Upper lobe of left lung (tissue), 6 donors: ENCODE measurements at places on chromosomes 2 and 18. TPM values are rescaled to one million over a fixed set of nuclear protein-coding genes. Genes with fewer than 3 reads are reported as not detected.
A peak's percentile ranks its signal among the peaks of the same experiment; 100 is the strongest.

- H3K27me3 ChIP-seq: no peaks in the 10 kb centered on the region
- DNase-seq: no peak
- H3K4me3 ChIP-seq: no peak overlapping the region
- no peaks in the 10 kb centered on the region for H3K36me3 ChIP-seq
- peak overlapping the region; percentile 64 for H3K27ac ChIP-seq
These were observed 49.7 kb downstream of the SH3BP4 start for GRCh38 chr2:235001237-235002133.

- H3K4me3 ChIP-seq: no peak overlapping the region
- no peaks in the 10 kb centered on the region for H3K36me3 ChIP-seq
- H3K27me3 ChIP-seq: no peaks in the 10 kb centered on the region
- no peaks in the 10 kb centered on the region for H3K4me1 ChIP-seq
- no peak for DNase-seq
These were observed 127.5 kb upstream of the TMEM200C start for GRCh38 chr18:6022845-6023244.

- no peak overlapping the region for H3K4me3 ChIP-seq
- no peaks in the 10 kb centered on the region for H3K27me3 ChIP-seq
These were observed 730.8 kb downstream of the DCC start for GRCh38 chr18:53070788-53071187.

DNA sequence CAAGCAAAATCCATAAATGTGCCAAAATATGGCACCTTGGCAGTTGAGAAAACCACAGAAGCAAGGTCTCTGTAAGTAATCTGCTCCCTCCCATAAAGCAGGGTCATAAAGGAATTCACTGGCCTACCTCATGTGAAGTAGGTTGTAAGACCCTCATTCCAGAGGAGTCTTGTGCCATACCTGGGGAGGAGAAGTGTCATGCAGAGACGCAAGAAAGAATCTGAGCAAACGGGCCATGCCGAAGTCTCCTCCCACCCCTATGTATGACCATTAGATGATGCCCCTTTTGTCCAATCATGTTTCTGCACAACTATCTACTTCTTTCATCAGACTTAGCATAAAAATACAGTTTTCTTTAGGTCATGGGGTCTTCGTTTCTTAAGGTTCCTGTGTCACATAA is 14.6 kb downstream of the NMUR1 start:
- no peak overlapping the region for H3K4me3 ChIP-seq
- H3K27me3 ChIP-seq: no peaks in the 10 kb centered on the region
- H3K4me1 ChIP-seq: peaks cover 7% of the 10 kb centered on the region
- no peak overlapping the region for H3K27ac ChIP-seq

GRCh38 chr18:74635224-74635975 is 37.7 kb downstream of the ZNF407 start:
- H3K27ac ChIP-seq: no peak overlapping the region
- no peaks in the 10 kb centered on the region for H3K27me3 ChIP-seq
- H3K4me1 ChIP-seq: no peaks in the 10 kb centered on the region
- H3K36me3 ChIP-seq: peaks cover 33% of the 10 kb centered on the region
- DNase-seq: no peak

EMILIN2 gene
- 48.4 TPM for total RNA-seq

ZDBF2 gene
- 5.9 TPM for total RNA-seq

FBXO36 gene
- total RNA-seq: 4.9 TPM

BMP10 gene
- total RNA-seq: not detected

DSC3 gene
- total RNA-seq: 0.98 TPM

DSG4 gene
- total RNA-seq: not detected

SNED1 gene
- 38.0 TPM for total RNA-seq

FEV gene
- not detected for total RNA-seq
